ENCODE measurements at places on chromosomes 7 and 10.

DNA sequence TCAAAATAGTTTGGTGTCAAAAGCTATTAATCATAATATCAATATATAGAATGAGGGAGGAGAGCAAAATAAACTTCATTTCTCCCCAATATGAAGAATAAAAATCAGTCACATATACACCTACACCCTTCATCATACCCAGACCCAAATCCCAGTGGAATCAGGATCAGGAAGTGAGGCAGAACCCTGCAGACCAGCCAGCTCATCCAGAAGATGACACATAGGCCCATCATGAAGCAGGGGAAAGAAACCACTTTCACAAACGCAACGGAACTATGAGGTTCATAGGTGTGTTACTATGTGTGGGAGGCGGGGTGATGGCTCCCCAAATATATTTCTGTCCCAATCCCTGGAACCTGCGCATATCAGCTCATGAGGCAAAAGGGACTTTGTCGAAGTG lies 89.0 kb downstream of the RSU1 start:
- DNase-seq = no peak

DNA sequence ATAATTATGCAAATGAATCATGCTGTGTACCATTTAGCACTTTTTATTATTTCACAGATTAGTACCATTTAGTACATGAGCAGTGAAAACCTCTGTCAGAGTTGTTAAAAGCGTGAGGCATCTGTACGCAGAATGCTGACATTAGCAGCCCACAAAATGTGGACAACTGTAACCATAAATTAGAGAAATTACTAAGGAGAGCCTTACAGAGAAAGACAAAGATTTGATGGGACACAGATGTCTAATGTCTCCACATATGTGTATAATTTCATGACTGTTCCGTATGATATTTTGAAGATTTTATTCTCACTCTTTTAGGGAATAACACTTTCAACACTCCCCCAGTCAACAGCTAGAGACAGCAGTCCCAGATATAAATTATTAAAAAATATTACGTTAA lies 414.0 kb upstream of the ANKRD30A start:
- no peak for DNase-seq

GRCh38 chr10:24869354-24870015 lies 82.9 kb downstream of the PRTFDC1 start:
- DNase-seq = no peak

DNA sequence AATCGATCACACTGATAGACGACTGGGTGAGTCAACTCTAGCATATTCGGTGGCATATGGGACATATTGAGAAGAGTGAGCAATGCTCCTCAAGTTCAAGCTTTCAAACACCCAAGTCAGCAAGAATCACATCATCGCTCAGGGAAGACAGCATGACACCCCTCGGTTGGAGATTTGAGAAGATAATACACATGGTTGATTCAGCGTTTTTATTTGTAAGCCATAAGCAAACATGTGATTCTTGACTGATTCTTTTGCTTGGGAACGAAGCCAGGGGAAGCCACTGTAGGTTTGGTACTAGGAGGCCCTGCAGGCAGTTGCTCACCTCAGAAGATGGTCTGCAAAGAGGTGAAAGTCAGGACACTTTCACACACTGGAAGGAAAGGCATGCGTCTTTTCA lies 12.6 kb downstream of the UCMA start:
- DNase-seq = no peak

GRCh38 chr10:79013406-79013987 lies 55.3 kb upstream of the ZMIZ1 start:
- DNase-seq = no peak

- no peak for DNase-seq
These were observed 20.5 kb upstream of the STEAP2 start for GRCh38 chr7:90190995-90191394.

DNA sequence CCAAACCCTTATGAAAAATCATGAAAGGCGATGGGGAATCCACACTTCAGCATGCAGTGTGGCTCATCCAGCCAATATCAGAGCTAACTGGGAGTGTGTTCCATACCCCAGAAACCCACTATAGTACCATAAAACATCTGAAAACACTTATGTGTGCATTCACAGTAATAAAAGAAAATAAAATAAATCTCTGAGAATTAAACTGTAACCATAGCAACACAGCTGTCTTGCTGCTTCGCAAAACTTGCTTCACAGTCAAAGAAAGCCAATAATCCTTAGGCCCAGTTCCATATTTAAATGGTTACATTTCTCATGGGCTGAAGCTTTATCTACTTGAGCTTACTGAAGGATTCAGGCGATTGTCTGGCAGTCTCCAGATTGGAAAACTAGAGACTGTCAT lies 19.9 kb upstream of the POLR1F start:
- no peak for DNase-seq

- no peak for DNase-seq
These were observed 1.1 kb upstream of the CAMK2B start for GRCh38 chr7:44326261-44327125.

DNA sequence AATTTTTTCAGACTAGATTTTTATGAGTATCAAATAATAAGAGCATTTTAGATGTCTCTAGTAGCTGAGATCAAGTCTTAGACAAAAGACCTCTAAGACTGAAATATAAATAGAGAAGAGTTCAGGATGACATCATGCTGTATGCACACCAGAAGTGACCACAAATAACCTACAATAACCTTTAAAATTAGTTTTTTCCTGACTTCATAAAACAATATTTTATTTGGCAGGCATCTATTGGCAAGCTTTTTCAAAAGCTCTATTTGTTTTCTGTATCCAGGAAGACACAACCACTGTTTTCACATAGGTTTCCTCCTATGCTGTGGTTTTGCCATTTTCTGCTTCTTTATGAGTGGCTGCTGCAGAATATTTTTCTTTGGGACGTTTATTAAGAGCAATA lies 359.1 kb downstream of the CRPPA start:
- no peak for DNase-seq

- DNase-seq = no peak
These were observed 37.6 kb downstream of the DAGLB start for GRCh38 chr7:6409944-6410693.

- no peak for DNase-seq
These were observed 10.0 kb downstream of the WNT2 start for GRCh38 chr7:117312593-117313580.

DNA sequence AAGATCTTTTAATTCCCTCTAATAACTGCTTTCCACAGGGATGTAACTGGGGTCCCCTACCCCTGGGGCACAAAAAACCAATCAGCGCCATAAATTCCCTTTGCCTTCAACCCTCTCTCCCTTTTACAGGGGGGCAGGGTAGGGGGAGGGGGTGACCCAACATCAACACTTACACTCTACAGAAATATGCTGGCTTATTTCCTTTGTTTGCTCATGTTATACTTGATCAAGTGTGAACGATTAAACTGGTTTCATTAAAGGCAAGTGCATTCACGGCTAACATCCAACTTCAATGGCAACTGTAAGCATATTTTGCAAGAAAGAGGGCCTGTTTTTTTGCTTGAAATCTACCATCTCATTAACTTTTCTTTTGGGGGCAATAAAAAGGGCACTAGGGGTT lies 2.9 kb downstream of the CTBP2 start:
- no peak for DNase-seq

DNA sequence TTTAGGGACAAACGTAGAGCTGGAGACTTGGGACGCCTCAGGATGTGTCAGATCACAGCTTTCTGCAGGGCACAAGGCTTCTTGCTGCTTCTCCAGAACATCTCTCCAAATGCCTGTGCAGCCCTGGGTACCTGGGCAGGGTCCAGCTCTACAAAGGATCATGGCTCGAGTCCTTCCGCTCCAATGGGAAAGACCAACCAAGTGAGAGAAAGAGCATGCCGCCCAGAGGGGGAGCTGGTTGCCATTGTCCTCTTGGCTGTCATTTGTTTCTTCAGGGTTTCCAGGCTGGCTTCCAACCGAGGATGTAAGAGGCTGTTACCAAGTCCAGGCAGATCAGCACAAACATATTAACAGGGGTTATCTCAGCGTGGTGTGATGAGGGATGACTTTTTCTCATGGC lies 5.6 kb upstream of the LEP start:
- DNase-seq = no peak

GRCh38 chr10:81008726-81009125 lies 471.0 kb downstream of the SH2D4B start:
- no peak for DNase-seq

- no peak for DNase-seq
These were observed 106.2 kb upstream of the CACNA2D1 start for GRCh38 chr7:82549616-82550285.

DNA sequence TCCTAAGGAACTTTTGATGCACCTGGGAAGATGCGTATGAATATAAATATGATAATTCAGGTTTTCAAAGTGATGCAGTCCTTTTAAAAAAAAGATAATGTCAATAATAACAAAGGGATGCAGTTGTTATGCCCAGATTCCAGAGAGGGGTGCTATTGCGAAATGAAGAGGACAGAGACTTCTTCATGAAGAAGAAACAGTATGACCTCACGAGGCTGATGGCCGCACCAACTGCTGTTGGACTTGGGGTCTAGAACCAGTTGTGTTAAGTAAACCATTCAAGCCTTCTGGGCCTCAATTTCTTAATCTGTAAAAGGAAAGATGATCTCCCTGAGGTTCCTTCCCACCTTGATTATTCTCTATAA lies 55.1 kb downstream of the LYZL2 start:
- DNase-seq = no peak

- DNase-seq = no peak
These were observed 5.8 kb downstream of the KLF6 start for GRCh38 chr10:3779158-3779741.

GRCh38 chr10:69088471-69088769 lies 517 bp downstream of the SRGN start:
- DNase-seq = no peak

DNA sequence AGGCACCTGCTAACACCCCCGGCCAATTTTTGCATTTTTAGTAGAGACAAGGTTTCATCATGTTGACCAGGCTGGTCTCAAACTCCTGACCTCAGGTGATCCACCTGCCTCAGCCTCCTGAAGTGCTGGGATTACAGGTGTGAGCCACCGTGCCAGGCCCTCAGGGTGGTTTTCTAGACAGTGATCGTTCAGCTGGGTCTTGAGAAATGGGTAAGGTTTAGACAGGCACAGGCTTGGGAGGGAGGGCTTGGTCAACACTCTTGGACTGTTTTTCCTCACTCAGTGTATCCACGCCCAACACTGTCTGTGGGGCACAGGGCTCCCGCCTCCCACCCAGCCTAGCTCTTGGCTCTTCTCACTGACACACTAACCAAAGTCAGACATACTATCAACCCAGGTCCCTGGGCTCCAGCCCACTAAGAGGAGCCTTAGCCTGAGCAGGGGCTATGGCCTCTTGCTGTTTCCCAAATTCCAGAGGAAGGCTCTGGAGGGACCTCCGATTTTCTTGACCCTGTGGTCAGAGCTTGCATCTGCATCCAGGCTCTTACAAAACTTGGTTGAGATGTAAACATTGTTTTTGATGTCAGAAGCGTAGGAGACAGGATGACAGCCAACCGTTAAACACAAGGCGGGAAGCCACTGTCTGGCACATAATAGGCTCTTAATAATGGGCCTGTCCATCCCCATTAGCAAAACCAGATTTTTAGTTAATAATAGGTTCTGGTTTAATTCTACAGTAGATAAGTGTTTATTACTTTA lies 143.9 kb downstream of the PRKAG2 start:
- DNase-seq = no peak

- no peak for DNase-seq
These were observed 11.0 kb downstream of the TLL2 start for GRCh38 chr10:96502561-96503282.

DNA sequence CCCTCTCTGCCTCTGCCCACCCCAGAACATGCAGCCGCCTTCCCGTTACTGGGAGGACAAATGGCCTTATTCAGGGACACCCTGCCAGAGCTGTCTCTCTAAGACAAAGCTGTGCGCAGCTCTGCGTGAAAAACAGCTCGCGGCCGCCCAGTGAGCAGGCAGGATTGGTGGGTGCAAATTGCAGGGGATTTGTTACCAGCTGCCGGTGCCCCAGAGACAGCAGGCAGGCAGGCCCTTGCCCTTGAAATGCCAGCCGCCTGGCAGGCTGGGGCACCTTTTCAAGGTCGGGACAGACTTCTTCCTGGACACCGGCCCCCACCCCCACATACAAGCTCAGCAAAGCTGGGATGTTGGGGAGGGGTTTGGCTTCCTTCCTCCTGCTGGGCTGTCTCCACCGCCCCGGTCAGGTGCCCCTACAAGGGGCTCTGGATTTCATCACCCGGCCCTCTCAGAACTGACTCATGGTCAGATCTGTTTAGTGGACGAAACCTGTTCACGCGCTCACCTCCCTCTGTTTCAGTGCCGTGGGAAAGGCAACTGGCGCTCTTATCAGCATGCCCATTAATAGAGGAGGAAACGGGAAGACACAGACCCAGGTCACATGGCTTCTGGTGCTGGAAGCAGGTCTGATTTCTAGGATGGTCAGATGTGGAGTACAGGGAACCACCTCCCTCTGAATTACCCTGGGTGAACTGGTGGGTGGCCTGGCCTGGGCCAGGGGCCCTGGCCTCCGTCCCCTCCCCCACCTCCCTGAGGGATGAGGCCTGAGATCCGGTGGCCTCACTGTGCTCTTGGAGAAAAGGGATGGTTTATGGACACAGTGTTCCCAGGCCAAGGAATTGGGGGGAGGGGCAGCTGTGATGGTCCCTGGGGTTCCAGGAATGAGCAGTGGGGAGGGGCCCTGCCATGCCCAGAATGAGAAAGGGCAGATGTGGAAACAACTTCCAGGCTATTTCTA lies 123.9 kb upstream of the PPIF start:
- DNase-seq = no peak

GRCh38 chr7:12963435-12963834 lies 276.0 kb downstream of the ARL4A start:
- no peak for DNase-seq

DNA sequence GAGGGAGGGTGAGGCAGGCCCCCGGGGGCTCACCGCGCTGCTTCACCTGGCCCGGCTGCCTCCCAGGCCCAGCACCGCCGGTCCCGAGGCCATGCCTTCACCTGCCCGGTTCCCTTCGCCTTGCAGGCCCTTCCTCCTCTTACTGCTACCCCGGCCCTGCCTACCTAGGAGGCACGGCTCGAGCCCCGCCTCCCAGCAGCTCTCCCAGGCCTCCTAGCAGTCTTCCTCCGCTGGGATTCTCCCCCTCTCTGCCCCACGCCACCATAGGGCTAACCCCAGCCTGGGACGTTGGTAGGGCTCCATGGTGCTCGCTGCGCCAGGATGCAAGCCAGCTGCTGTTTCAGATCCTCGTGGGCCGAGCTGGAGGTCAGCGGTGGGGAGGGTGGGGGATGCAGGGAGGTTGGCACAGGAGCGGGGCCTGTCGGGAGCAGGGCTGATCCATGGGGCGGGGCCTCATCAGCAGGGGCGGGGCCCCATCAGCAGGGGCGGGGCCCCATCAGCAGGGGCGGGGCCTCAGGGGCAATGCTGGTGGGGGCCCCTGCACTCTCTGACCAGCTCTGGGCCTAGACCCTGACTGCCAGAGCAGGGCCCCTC lies 63.3 kb downstream of the RASGEF1A start:
- DNase-seq = peak; percentile 59

DNA sequence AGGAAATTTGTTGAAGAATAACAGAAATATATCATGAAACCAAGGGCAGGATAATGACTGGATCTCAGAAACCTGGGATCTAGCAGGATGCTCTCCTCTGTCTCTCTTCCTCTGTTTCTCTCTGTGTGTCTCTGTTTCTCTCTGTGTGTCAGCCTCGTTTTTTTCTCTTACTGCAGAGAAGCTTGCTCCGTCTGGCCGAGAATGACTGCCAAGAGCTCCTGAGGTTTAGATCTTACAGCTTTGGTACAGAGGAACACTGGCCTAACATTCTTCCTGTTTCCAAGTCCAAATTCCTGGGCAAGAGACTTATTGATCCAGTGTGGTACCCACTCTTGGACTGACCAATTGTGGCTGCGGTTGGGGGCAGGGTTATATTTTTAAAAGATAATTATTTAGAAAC lies 564.0 kb downstream of the XPNPEP1 start:
- no peak for DNase-seq

GRCh38 chr10:49297818-49298670 lies 926 bp upstream of the C10orf71 start:
- DNase-seq = no peak
